Aortic smooth muscle cell (primary cell): ENCODE measurements at places on chromosomes 6 and 20. TPM values are rescaled to one million over a fixed set of nuclear protein-coding genes. Genes with fewer than 3 reads are reported as not detected.

The KHDRBS2 gene
- not detected in 2 replicates for total RNA-seq

The CBLN4 gene
- not detected in 2 replicates for total RNA-seq

The SASH1 gene
- 89.8 and 93.0 TPM in 2 replicates for total RNA-seq

The TFAP2D gene
- 0.25 and 0.26 TPM in 2 replicates for total RNA-seq

The MYCT1 gene
- total RNA-seq: 3.7 and 4.1 TPM in 2 replicates

The KIFC1 gene
- 10.3 and 18.8 TPM in 2 replicates for total RNA-seq

The TRIM10 gene
- total RNA-seq: under 0.01 and 0.13 TPM in 2 replicates

The ADGRF4 gene
- under 0.01 and 0.13 TPM in 2 replicates for total RNA-seq

The CFAP206 gene
- total RNA-seq: 0.31 and 0.79 TPM in 2 replicates

The AFG1L gene
- 4.0 and 4.8 TPM in 2 replicates for total RNA-seq

The FAM217A gene
- total RNA-seq: not detected in 2 replicates

The LGSN gene
- total RNA-seq: 0.12 TPM in 1 of 2 replicates, not detected in the other
